ENCODE measurements at places on chromosomes 5 and 9.

DNA sequence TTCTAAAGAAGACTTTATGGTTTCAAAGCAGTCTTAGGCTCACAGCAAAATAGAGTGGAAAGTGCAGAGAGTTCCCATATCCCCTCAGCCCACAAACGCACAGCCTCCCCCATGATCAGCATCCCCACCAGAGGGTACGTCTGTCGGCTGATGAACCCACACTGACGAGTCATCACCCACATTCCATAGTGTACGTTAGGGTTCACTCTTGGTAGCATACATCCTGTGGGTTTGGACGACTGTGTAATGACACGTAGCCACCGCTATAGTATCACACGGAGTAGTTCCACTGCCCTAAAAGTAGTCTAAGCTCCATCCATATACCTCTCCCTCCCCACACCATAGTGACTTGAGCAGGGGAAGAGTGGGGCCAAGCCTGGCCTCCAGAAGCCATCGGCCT, 135.7 kb upstream of the PHYKPL start:
- DNase-seq: no peak

GRCh38 chr5:165495829-165496380, 1990.5 kb downstream of the MAT2B start:
- no peak for DNase-seq

GRCh38 chr5:36373527-36374086, 71.9 kb upstream of the RANBP3L start:
- peak; percentile 68 for DNase-seq

- DNase-seq: no peak
These were observed 155.8 kb upstream of the RAI14 start for GRCh38 chr5:34500236-34500847.

- peak; percentile 62 for DNase-seq
These were observed 19.5 kb downstream of the TTC33 start for GRCh38 chr5:40736103-40736875.

GRCh38 chr5:10503997-10504793, 59.7 kb upstream of the ANKRD33B start:
- peak; percentile 70 for DNase-seq

- no peak for DNase-seq
These were observed 123.6 kb downstream of the MYO10 start for GRCh38 chr5:16812448-16812847.

DNA sequence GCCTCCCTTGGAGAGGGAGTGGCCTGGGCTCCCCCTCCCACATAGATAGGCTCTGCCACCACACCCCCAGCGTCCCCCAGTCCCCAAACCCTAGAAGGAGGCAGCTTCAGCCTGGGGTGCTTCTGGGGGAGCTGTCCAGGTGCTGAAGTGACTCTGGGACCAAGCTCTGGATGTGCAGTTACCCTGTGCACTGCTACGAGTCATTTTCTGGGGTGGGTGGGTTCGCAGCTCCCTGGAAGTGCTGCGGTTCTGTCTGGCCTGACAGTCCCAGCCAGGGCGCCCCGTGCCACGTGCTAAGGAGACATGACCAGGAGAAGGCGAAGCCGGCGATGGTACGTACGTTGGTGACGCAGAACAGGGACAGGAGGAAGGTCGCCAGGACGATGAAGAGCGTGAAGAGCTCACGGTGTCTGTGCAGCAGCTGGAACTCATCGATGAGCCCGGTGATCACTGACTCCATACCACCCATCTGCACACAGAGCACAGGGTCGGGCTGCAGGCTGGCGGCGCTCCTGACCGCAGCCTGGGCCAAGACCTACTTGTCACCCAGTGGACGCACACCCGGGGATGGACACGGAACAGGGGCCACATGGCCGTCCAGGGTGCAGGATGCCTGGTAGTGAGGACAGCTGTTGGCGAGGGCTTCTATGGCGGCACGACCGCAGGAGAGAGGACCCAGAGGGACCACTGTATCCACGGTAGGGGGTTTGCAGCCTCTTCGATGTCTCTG, 35.7 kb downstream of the SLC6A3 start:
- no peak for DNase-seq

GRCh38 chr5:113085880-113086409, 109.3 kb downstream of the DCP2 start:
- no peak for DNase-seq

- peak; percentile 36 for DNase-seq
These were observed 410.6 kb downstream of the PSAT1 start for GRCh38 chr9:78707481-78707991.

GRCh38 chr9:93200449-93200742, 16.5 kb downstream of the WNK2 start:
- no peak for DNase-seq

All from kidney tubule cell (primary cell).